ENCODE measurements at places on chromosomes 13 and 19.

DNA sequence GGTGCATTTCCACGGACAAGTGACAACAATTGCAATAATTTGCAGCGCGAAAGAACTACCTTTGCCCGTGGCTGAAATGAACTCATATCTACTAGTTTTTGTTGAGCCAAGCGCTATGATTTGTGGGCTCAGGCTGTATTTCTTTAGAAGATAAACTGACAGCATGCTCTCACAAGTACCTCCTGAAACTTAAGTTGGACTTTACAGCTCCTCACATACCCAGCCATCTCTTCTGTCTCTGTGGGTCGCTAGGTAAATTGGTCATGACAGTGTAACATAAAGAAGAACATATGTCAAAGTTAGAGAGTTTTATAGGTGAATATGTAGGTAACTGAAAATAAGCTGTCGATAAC, 839 bp downstream of the COG6 start:
- DNase-seq = no peak

DNA sequence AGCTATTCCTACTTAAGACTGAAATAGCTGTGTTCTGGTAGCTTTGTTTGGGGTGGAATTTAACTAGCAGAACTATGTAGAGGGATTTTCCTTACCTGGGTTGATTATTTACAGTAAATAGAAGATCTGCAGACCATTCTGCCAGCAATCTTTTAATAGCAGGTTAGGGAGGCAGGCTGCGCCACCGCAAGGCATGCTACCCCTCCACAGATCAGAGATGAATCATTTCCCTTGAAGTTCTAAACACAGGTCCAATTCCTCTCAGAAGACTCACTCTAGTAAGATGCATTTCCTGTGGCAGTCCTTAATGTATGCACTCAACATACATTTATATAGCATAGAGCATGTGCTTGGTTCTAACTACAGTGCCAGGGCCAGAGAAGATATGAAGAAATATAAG, 109.0 kb downstream of the TNFRSF19 start:
- DNase-seq = no peak

DNA sequence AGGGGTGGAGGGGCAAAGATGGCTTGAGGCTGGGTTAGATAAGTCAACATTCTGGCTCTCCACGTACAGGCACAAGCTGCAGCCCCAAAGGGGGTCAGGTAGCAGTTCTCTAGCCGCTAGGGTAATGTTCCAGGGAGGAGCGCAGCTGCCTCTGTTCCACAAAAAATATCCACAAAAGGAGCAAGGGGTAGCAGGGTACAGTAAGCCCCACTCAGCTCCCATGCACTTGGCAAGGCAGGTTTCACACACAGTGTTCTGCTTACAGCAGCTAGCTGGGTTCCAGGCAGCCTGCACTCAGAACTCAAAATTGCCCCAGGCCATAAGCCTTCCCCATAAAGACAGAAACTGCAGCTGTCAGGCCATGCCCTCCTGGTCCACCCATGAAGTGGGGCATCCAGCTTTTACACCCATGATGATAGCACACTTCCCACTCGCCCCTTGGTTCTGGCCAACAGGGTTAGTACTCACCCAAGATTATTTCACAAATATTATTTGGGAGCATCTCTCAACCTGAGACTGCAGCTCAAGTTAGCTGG, 130.0 kb downstream of the CYSLTR2 start:
- DNase-seq = no peak

DNA sequence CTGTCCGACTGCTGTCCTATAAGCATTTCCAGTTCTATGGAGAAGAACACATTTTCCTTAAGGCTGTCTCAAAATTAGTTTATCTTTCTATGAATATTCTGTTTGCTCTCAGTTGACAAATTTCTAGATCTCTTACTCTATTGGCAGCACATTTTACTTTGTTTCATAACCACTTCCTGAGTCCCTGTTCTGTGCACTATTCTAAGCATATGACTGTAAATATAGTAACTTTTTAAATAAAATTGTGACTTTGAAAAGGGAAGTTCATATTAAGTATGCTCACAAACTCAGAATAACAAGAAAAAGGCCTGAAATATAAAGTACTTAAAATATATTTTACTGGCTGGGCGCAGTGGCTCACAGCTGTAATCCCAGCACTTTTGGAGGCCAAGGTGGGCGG, 56.5 kb upstream of the HTR2A start:
- no peak for DNase-seq

Measured in NCI-H187 (cell line).